Left renal cortex interstitium (tissue), 4 donors: ENCODE measurements at places on chromosomes 2 and 18.

- DNase-seq: no peak
Measured at GRCh38 chr18:36895606-36896005, 66.7 kb downstream of the KIAA1328 start.

DNA sequence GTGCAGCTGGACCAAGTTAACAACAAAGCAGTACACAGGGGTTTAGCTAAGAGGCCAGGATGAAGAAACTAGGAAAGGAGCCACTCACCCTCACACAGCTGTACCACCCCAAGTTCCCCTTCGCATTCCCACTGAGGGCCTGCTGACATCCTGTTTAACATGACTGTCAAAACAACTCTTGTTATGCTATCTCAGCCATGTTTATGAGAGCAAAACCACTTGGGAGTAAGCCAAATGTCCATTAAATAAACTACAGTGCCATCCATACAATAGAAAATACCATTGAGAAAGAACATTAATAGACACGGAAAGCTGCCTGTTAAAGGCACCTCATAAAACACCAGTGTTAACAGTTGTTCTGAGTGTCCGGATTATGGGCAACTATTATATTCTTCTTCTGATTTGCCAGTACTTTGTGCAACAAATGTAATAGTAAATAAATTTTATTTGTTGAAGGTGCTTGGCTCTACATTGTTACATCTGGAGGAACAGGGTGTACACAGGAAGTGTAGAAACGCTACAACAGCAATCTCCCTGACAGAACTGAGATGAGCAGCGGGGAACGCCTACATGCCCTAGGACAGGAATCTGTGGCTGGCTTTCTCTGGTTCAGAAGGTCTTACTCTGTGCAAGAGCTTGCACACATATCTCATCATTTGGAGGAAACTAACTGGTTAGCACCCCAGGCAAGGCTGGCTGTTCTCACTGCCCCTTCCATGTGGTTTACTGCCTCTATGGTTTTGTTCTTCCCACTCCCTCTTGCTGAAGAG, 85.6 kb downstream of the EHD3 start:
- no peak for DNase-seq

- DNase-seq: no peak
Measured at GRCh38 chr2:228600265-228600664, 418.8 kb upstream of the SPHKAP start.

- DNase-seq: no peak
Measured at GRCh38 chr2:19859565-19859964, 42.2 kb downstream of the TTC32 start.

GRCh38 chr2:120358734-120359465, 13.0 kb downstream of the INHBB start:
- DNase-seq: no peak

DNA sequence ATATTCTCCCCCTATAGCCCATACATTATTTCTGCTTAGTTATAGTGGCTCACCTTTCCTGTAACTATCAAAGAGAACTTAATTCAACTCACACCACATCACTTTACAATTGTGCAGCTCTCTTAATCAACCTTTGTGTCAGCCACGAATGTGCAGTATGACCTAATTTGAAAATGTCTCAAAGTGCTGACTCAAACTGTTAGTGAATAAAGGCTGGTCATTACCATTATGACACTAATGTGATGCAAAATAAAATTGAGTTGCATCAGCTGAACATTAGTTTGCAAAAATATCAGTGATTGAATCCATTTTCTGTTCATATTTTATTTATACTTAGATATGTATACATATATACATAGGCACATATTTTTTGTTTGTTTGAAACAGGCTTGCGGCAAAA, 251.8 kb downstream of the MEIS1 start:
- no peak for DNase-seq

- no peak for DNase-seq
Measured at GRCh38 chr2:241804326-241805229, 4.4 kb upstream of the NEU4 start.

- no peak for DNase-seq
Measured at GRCh38 chr2:15768615-15769014, 171.7 kb upstream of the MYCN start.

DNA sequence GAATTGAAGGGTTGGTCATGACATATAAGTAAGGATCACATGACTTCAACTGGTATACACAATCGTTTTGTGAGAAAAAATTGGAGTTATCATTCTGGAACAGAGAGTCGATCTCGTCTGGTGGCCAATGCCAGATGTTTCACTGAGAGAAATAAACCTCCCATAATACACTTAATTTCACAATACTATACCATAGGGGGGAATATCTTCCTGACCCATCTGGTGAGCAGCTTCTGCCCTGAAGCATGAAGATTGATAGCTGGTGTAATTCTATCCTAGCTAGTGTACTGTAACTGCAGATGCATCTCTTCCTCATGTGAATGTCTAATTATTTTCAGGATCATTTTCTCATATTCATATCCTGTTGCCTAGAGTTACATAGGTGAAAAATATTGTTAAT, 15.7 kb upstream of the CDH7 start:
- DNase-seq: no peak

DNA sequence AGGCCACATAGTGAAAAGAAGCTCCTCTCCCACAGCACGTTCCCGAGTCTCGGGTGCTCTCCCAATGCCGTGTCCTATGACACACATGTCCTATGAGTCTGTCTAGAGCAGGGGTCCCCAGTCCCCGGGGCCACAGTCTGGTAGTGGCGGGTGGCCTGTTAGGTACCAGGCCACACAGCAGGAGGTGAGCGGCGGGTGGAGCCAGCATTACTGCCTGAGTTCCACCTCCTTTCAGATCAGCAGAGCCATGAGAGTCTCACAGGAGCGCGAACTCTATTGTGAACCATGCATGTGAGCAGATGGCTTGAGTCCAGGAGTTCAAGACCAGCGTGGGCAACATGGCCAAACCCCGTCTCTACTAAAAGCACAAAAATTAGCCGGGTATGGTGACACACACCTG, 112.6 kb downstream of the ZBTB7C start:
- no peak for DNase-seq

- DNase-seq: no peak
Measured at GRCh38 chr2:1652034-1652790, 92.1 kb downstream of the PXDN start.

GRCh38 chr2:22027345-22028005, 903.7 kb downstream of the TDRD15 start:
- DNase-seq: no peak

GRCh38 chr18:36340246-36340645, 42.7 kb downstream of the FHOD3 start:
- no peak for DNase-seq

GRCh38 chr18:35348001-35348400, 3.8 kb upstream of the ZNF24 start:
- no peak for DNase-seq

- DNase-seq: no peak
Measured at GRCh38 chr2:46131-46470, 204 bp downstream of the FAM110C start.

DNA sequence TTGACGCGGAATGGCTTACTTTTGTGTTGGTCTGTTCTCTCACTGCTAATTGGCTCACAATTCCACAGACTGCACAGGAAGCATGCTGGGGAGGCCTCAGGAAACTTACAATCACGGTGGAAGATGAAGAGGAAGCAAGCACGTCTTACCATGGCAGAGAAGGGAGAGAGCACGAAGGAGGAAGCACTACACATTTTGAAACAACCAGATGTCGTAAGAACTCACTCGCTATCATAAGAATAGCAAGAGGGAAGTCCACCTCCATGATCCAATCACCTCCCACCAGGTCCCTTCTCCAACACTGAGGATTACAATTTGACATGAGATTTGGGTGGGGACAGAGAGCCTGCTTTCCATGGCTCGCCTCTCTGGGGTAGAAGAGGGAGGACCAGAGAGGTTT, 106.2 kb downstream of the KCNF1 start:
- no peak for DNase-seq

DNA sequence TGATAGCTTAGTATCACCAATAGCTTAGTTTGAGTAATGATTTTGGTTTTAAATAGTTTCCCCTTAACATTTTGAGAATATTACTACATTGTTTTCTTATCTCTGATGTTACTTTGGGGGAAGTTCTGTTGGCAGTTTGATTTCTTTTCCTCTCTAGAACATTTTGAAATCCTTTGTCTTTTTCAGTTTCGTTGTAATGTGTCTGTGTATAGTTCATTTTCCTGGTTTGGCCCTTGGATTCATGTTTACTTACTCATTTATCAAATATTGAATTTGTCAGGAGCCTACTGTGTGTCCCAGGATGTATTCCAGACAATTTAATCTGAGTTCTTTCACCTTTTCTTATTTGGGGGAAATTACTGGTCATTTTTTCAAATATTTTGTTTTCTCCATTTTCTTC, 16.7 kb downstream of the ANKRD12 start:
- DNase-seq: no peak

DNA sequence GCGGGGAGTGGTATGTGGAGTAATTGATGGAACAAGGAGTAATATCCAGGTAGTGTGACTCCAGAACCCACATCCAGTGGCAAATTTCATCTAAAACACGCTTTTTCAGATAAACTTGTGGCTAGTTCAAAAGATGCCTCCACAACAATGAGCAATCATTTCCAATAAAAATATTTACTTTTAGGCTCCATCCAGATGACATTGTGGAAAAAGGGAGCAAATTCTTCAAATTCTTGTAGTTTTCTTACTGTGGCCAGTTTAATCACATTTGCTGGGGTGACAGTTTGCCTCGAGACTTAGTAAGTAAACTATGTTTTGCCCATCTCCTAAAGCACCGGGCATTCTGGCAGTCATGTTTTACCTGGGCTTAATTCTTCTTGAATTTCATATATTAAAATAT, 243.6 kb downstream of the IRS1 start:
- no peak for DNase-seq

GRCh38 chr2:42196403-42197267, 27.5 kb downstream of the EML4 start:
- no peak for DNase-seq

GRCh38 chr18:8001711-8002301, 434.7 kb downstream of the PTPRM start:
- DNase-seq: no peak

DNA sequence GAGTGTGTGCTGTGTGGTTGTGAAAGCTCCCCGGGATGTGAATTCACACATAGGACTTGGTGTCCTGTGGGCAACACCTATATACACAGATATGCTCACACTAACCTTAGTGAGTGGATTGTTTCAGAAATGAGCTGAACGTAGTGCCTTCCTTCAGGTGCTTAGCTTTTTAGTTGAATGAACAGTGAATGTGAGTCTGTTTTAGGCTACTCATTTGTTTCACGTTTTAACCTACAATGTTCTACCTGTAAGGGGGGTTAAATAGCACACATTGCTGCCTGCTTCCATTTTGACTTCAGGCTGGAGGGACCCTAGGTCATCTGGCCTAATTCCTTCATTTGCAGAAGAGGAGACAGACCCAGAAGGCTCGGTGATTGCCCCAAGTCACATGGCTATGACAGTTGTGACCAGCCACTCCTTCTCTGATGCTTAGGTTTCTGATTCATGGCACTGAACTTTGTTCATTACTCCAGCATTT, 1.0 kb downstream of the PLEK start:
- DNase-seq: no peak

DNA sequence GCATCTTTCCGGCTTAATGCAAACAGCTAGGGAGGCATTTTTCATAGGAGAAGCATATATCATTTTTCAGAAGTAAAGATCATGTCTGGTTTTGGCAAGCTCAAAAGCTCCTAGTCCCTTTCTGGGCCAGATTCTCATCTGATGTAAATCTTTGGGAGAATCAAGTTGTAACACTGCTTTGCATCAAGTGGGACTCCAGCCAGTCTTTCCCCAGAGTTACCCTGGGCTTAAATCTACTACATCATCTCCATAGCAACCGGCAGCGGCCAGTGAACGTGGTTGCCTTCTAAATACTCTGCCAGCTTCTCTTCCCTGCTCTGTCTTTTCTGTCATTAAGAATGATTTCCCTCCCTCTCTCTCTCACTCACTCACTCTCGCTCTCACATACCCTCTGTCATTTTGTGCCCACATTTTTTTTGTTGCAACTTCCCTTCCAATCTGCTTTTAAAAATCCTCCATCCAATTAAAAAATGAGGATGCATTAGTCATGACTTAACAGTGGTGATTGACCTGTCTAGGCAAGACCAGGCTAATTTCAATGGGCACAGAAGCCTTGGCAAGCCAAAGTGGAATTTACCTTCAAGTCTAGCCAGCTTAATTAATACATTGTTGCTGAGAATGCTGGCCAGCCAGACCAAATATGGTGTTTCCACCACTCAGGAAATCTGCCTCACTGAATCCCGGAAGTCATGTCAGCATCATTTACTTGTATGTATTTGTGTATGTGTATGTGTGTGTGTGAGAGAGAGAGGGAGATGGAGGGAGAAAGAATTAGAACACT, 93.0 kb downstream of the NRP2 start:
- DNase-seq: no peak

DNA sequence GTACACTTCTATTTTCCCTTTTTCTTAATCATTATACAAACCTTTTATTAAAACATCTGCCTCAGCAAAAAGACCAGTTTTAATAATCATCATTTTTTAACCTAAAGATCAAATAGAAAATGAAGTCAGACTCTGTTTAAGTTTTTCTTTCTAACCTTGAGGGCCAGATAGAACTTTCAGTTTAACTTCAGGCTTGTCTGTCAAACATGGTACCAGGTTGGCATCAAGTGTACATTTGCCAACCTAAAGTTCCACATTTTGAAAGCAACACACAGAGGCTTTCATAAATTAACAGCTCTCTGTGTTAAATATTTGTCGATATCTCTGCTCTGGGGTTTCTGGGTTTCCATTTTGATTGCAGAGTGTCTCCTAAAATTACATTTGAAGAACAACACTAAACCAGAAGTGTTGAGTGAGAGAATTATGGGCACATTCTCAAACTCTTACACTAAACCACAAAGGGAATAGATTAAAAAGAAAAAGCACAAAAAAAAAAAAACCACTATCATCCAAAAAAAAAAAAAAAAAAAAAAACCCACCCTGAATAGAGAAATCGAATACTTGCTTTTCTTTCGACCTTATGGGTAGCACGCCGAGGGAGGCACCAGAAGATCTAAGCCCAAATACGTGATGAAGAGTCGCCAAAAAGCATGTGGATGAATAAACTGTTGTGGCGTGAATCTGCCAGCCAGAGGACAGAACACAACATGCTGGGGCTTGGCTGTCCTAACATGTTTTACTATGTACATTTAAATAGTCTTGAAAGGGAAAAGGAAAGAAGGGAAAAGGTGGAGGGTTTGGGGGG, 166.2 kb downstream of the TCF4 start:
- DNase-seq: no peak

DNA sequence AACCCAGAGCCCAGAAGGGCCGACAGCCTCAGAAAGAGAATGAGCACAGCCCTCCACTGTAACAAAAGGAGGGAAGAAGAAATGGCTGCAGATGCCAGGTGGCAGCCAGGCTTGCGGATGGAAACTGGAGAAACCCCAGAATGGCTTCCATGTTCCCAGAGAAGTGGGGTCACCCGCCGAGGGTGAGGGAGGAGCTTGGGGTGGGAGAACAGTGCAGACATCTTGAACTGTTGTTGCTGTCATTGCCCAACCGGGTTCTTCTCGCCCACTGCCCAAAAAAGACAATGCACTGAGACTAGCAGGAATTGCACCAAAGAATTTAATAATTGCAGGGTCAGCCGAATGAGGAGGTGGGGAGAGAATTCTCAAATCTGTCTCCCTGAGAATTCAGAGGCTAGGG, 223.2 kb upstream of the RAB6C start:
- no peak for DNase-seq

- DNase-seq: no peak
Measured at GRCh38 chr2:239143858-239144712, 256.7 kb downstream of the HDAC4 start.
